Activated CD4-positive, alpha-beta T cell treated with anti-CD3 and anti-CD28 coated beads for 24 hours (primary cell): ENCODE measurements at places on chromosomes 4 and X.
A peak's percentile ranks its signal among the peaks of the same experiment; 100 is the strongest.

DNA sequence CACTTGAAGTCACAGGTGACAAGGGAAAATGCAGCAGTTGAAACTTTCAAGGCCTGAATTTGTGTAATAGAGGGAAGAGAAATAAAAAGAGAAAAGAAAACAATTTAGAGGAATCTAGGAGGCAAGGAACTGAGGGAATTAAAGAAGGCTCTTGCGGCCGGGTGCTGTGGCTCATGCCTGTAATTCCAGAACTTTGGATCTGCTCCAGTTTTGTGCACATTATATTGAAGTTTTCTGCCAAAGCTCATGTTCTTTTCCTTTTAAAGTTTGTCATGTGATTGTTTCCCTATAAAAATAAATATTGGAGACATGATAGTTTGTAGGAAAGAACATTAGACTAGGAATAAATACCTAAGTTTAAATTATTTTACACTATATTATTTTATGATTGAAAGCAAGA, 433.9 kb upstream of the CPEB2 start:
- no peak for DNase-seq

DNA sequence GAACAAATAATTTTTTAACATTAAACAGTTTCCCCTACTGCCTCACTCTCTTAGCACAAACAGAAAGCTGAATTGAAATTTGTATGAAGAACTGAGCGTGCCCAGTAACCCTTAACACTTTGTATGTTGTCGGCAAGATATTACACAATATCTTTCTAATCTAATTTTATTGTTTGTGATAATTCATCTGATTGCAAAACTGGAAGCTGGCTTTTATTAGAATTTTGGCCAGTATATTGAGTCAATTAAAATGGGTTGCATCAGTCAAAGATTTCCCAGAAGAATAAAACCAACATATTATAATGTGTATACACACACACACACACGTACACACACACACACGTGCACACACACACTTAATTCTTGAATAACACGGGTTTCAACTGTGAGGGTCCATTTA, 2332.1 kb downstream of the PCDH7 start:
- DNase-seq: no peak

- no peak for DNase-seq
Measured at GRCh38 chrX:44062840-44063239, 89.7 kb upstream of the NDP start.

DNA sequence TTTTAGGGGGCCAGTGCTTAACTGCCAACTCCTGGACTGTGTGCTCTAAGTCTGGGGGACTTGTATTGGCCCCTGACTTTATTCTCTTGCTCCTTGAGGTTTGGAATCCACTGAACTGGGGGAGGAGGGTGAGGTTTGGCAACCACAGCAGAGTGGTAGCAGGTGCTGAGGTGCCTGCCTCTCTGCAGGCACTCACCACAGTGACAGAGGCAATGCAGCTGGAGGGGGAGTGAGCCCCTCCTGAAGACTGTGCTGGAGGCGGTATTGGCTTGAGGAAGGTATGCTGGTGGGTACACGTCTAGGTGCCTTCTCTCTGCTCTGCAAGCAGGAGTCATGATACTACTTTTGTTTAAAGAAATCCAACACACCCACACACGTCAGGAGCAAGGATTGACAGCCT, 24.6 kb downstream of the CFAP299 start:
- no peak for DNase-seq

GRCh38 chr4:112674376-112674775, 37.4 kb downstream of the LARP7 start:
- no peak for DNase-seq

- no peak for DNase-seq
Measured at GRCh38 chr4:153759407-153760316, at the start of gene RNF175. RNF175 (minus strand) TSS chr4:153760024; CDS start chr4:153759862, 162 bp downstream.

- DNase-seq: no peak
Measured at GRCh38 chrX:26026179-26026578, 112.0 kb upstream of the MAGEB18 start.

GRCh38 chr4:156763511-156763910, 208.1 kb downstream of the PDGFC start:
- DNase-seq: no peak

- no peak for DNase-seq
Measured at GRCh38 chrX:22118161-22118830, 86.2 kb downstream of the PHEX start.

- no peak for DNase-seq
Measured at GRCh38 chr4:13536607-13537006, 7.7 kb downstream of the NKX3-2 start.

DNA sequence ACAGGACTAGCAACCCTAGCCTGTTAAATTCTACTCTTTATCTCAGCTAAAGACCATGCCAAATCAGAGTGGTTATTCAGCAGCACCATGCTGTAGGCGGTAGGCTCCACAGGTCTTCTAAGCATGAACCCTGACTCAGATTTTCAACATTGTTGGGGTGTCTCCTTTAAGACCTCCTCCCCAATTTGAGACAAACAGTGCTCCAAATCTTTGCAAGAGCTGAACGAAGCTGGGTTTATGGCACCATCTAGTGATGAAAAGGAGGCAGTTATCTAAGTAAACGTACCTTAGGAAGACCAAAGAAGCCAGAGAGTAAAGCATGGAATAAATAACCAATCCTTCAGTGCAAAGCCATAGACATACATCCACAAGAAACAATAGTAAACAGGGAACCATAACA, 334.5 kb upstream of the SLC7A11 start:
- DNase-seq: no peak

- no peak for DNase-seq
Measured at GRCh38 chrX:46404774-46405173, 140.4 kb downstream of the ZNF674 start.

- DNase-seq: no peak
Measured at GRCh38 chr4:175716961-175717360, 95.1 kb downstream of the GPM6A start.

DNA sequence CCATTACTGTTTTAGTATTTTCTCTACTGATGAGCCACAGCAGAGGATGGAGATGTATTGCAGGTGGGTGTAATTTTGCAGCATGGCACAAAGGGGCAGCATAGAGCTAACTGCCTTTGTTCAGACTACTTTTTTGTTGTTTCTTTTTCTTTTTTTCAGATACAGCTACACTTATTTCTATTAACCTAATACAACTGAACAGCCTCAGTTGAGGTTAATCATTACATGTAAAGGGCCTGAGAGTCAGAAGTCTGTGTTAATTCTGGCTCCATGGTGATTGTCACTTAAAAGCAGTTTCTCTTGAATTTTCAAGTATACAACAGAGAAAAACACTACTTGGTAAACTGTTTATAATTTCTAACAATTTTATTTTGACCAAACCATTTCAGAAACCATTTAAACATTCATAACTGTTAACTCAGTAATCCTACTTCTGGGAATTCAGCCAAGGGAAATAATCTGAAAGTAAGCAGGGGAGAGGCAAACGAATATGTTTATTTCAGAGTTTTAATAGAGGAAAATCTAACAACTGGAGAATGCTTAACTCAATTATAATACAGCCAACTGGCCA, 13.9 kb upstream of the PPEF2 start:
- DNase-seq: no peak

- no peak for DNase-seq
Measured at GRCh38 chrX:81201071-81201470, 642 bp downstream of the HMGN5 start.

DNA sequence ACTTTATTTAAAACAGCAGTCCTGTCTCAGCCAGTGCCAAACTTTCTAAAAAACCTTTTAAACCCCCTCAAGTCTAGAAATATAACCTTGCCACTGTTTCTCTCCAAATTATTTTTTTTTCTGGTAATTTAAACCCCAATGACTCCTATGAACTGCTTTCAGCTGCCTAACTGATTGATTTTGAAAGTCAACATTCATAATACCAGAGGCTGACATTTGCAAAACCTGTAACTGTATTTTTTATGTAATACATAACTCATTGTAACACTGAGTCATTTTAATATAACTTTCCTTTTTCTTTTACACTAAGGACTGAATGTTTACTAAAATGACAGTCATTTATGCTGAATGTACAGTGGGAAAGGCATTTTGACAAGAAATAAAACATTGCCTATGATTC, 19.1 kb upstream of the EGFL6 start:
- DNase-seq: no peak

DNA sequence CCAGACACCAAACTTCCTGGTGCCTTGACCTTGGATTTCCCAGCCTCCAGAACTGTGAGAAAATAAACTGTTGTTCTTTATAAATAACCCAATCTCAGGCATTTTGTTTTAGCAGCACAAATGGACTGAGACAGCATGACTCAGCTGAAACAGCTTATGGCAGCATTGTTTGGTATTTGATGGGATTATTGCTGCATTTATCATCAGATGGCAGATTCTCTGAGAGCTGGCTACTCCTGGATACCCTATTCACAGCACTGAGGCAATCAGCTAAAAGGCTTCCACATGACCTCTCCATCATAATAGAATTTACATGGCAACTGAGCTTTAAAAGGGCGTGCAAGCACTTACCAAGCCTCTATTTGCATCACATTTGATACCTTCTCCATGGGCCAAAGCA, 623.1 kb upstream of the CPEB2 start:
- DNase-seq: no peak

- no peak for DNase-seq
Measured at GRCh38 chrX:7972586-7972985, 45.4 kb upstream of the PNPLA4 start.

DNA sequence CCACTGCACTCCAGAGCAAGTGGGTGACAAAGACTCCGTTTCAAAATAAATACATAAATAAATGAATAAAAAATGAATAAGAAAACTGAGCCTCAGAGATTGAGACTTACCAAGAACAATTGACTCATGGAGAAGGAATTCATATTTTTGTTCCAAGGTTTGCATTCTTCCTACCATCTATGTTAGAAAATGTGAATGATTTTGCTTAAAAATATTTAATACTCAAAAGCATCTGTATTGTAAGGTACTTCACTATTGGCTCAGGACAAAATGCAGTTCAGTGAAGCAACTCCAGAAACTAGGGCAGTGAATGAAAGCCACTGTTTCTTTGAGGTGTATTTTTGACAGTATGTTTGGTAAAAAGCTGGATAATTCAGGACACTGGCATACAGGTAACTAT, 54.1 kb downstream of the XAGE2 start:
- no peak for DNase-seq

GRCh38 chr4:108570993-108571569, 49.3 kb upstream of the RPL34 start:
- no peak for DNase-seq

DNA sequence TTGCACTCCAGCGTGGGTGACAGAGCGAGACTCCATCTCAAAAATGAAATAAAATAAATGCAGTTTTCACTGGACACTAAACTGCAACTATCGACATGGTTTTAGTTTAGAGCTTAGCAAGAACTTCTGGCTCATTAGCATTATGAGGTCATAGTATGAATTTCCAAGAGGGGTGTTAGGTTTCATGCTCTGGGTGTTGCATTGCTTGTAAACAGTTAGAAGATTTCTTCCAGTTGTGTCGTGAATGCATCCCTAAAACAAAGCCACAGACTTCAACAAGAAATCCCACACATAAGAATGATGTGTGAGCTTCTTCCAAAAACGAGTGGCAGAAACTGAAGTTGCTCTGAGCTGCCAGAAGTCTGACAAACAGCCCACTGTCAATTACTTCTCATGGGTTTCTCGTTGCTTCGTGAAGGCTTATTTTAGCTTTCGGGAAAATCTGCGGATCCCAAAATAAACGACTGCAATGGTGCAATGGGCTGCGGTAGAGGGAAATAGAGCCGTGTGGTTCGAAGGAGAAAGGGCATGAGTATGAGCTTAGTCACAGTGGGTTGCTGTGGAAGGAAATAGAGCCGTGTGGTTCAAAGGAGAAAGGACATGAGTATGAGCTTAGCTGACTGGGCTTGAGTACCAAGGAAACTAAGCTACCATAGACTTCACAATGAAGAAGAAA, 354.9 kb downstream of the DHRSX start:
- DNase-seq: no peak

DNA sequence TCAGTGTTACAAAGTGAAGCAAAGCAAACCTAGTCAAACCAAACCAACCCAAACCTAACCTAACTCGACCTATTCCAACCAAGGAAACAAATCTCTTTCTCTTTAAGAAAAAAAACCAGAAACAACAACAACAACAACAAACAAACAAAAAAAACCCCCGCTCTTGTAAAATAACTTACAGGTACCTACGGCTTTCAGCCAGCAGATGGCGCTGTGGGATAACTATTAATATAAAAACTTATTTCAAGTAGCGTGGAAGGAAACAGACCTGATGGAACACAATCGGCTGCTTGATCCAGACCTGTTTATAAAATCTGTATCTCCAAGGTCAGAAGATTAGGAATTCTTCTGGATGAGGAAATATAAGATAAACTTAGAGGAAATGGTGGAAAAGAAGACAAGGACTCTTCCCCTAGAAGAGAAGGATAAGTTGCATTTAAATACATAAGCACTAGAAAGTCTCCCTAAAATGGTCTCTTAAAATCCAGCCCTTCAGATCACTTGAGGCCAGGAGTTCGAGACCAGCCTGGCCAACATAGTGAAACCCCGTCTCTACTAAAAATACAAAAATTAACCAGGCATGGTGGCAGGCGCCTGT, 34.4 kb upstream of the CDKL5 start:
- DNase-seq: peak; percentile 40

DNA sequence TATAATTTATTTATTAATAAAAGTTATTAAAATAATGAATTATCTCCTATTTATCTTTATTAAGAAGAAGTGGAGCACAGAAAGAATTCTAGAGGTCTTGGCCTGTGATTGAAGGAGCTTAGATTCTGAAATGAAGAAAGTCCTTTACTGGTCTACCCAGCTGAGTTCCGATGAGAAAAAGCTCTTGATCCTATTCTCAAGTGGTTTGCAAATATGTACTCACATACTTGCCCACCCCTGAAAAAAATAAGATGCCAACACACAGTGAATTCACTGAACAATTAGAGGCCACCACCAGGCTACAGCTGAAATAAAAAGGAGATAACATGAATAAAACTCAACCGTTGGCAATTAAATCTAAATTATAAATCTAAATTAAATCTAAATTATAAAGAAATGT, 253.4 kb downstream of the MAPK10 start:
- DNase-seq: no peak

- no peak for DNase-seq
Measured at GRCh38 chr4:169068423-169068822, 58.4 kb upstream of the CBR4 start.

DNA sequence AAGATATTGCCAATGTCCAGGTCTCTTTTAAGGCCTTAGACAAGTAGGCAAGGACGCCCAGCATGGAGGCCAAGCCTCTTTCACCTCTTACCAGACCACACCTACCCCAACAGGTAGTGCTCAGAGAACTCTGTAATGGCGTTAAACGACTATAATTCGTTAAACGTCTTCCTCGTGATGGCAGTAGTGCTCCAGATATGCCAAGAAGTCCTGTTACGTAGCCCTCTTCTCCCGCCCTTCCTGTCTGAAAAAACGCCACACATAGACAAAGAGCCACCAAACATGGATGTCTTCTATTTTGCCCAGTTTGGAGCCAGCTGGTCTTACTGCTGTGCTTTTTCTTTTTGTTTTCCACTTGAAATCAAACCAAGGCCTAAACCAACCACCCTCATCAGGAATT, 190.7 kb downstream of the OR13H1 start:
- peak; percentile 56 for DNase-seq
